ENCODE measurements at places on chromosomes 5 and 9.

- no peak for DNase-seq
These were observed 38.4 kb upstream of the RNF130 start for GRCh38 chr5:180109920-180110319.

- DNase-seq: no peak
These were observed 24.3 kb downstream of the CPLX2 start for GRCh38 chr5:175895686-175896102.

DNA sequence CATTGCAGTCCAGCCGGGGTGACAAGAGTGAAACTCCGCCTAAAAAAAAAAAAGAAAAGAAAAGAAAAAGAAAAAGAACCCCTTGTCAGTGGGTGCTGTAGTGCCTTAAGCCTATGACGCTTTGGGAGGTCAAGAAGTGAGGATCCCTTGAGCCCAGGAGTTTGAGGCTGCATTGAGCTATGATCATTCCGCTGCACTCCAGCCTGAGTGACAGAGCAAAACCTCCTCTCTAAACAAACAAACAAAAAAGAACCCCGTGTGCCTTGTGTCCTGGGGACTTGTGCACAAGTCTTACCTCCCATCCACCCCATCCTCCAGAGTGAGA lies 33.5 kb upstream of the STXBP1 start:
- no peak for DNase-seq

DNA sequence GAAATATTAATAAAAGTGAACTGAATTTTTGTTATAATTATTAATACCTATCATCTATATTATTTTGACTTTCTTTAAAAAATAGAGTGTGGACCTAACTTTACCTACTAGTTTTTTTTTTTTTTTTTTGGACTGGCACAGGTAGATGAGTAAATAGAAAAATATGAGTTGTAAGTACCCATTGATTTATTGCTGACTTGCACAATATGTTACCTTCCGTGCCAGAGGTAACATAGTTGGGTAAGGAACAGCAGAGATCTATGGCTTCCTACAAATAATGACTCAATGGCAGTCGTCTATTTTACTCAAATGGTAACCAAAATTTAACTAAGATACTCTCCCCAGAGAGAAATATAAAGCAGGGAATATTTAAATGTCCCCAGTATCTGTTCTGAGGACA lies 1212.8 kb downstream of the PTPRD start:
- no peak for DNase-seq

- no peak for DNase-seq
These were observed 27.4 kb downstream of the PPP2R2B start for GRCh38 chr5:146851133-146851532.

- DNase-seq: no peak
These were observed 64.7 kb upstream of the SPOCK1 start for GRCh38 chr5:137563646-137564397.

- DNase-seq: no peak
These were observed 329.7 kb downstream of the CWC27 start for GRCh38 chr5:65098393-65098792.

GRCh38 chr5:165981671-165982070 lies 2309.8 kb upstream of the WWC1 start:
- no peak for DNase-seq

DNA sequence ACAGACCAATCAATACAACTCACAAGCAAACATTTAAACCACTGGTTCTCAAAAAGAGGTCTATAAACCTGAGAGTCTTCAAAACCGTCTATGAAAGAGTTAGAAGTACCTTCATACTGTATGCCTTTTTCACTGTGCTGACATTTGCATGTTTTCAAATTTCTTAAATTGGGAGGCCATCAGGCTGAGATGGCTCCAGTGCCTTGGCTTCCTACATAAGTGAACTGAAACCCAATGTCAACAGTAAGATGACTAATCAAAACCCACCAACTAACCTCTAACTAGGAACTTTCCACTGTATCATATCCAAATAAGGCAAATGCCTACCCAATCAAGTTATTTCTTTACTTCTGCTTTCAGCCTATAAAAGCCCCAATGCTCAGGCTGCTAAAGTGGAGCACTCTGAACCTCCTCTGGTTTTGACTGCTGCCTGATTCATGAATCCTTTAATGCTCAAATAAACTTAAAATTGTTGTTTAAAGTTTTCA lies 35.1 kb downstream of the FAM13B start:
- DNase-seq: no peak

DNA sequence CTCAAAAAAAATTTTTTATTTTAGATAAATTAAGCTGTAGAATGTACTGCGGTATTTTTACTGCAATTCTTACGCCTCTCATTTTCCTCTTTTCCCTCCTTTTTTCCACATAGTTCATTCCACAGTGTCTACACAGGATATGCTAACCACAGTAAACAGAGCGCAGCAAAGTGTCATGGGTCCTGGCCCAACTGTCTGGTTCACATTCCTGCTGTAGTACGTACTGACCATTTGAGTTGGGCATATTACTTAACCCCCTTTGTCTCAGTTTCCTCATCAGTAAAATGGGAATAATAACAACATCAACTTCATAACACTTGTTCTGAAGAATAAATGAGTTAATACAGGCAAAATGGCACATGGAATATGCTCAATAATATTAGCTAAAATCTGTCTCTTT lies 41.6 kb downstream of the SLC44A1 start:
- no peak for DNase-seq

DNA sequence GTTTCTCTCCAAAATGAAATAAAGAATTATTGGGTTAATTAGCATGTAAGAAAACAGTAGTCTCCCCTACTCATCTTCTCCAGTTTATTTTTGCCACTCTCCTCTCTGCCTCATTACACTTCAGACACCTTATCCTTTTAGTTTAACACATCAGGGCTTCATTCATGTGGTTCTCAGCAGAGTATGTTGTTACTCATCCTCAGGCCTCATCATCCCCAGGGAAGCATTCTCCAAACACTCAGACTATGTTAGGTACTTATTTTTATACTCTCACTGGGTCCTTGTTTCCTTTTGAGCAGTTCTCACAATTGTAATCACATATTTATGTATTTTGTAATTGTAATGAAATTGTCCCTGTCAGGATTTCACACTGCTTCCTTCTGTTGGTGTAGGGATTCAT lies 470.5 kb downstream of the PDE4D start:
- DNase-seq: no peak

DNA sequence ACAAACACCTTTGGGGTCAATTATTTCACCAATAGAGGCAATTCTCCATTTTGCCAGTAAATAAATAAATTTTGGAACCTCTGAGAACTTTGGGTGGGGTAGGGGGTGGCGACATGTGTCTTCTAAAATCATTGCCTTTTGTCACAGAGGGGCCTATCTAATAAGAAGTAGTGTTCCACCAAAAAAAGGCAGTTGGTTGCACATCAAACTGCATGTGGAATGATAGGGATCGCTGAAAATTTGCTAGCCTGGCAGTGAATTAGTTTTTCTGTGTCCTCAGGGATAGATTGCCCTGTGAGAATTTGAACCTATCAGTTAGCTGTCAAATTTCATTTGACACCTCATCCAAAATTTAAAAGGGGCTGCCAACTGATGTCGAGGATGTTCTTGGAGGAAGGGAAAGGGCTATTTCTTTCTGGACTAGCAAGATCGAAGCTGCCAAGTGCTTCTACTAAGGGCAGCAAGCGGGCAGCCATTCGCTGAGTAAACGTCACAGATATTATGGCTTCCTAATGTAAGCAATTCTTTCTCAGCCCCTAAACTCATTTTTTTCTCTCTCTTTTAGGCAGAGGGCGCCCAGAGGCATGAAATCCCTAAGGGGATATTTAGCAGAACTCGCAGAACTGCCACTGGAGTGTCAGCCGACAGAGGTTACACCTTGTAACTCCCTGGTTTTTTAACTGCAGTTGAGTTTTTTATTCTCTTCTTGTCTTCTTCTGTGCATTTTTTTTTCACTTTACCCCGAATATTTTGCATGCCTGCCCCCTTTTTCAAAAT lies 2208.1 kb upstream of the WWC1 start:
- no peak for DNase-seq

- DNase-seq: no peak
These were observed 16.2 kb downstream of the REXO4 start for GRCh38 chr9:133401588-133401987.

DNA sequence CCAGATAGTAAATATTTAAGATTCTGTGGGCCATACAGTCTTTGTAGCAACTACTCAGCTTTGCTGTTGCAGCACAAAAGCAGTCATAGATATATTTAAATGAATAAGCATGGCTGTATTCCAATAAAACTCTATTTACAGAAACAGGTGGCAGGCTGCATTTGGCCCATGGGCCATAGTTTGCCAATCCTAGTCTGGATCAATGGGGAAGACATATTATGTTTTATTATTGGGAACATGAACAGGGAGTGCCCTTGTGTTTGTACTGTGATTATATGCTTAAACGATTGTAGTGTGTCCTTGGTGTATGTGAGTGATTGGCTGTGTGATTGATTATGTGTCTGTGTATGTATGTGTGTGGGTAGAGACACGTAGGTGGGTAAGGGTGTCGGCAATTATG lies 12.0 kb upstream of the CCL27 start:
- no peak for DNase-seq

GRCh38 chr5:100313657-100314056 lies 221.5 kb upstream of the FAM174A start:
- DNase-seq: no peak

DNA sequence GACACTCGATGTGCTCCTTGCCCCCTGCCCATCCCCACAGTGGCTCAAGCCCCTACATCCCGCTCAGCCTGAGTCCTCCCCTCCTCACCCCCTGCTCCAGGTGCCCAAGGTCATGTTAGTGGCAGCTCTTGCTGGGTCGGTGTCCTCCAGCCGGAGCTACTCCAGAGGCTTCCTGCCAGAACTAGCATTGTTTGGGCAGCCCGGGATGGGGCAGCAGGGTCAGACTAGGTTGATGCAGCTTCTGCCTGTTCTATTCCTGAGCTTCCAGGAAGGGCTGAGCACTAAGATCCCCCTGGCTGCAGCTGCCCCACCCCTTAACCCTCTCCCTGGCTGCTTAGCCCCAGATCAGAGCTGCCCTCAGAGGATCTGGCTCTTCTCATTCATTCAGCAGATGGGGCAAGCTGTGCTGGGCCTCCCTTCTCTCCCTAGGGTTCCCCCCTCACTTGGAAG lies 671 bp downstream of the RGS14 start:
- DNase-seq: no peak

DNA sequence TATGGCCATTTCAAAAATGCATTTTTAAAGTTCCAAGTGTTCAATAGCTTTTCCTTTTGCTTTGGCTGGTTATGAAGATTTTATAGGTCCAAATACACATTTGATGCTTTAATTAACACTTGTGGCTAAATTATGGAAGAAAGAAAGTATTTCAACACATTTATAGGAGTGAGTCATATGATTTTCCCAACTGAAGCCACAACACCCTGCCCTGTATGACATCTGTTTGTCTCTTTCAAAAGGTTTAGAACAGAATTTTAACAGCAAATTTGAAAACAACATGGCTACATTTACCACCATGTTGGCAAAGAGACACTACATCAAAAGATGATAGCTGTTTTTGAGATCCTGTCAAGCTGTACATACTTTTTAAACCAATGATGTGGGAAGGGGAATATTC lies 99.4 kb downstream of the TMEM174 start:
- no peak for DNase-seq

DNA sequence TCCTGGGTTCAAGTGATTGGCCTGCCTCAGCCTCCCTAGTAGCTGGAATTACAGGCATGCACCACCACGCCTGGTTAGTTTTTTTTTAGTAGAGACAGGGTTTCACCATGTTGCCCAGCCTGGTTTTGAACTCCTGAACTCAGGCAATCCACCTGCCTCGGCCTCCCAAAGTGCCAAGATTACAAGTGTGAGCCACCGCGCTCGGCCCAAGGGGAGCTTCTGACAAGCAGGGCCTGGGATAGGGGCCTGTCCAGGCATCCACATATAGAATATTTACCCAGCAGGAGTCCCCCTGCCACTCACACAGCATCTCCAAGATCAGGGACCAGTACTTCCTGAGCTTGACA lies 10.1 kb downstream of the IRF1 start:
- DNase-seq: no peak

DNA sequence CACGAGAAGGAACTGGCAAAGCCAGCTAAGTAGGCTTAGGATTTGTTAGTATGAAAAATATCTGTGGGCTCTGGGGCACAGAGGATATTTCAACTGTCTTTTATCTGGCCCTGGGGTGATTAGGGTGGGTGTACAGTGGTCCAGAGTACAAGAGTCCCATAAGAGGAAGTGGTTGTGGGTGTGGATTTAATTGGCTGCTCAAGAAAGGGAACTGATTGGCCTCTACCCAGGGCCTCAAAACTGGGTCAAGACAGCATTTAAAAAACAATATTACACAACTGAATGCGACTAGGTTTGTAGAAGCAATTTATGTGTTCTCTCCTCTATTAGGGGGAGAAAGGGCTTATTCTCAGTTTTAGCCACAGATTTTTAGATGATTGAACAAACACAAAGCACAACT lies 1353.4 kb upstream of the WWC1 start:
- DNase-seq: no peak

DNA sequence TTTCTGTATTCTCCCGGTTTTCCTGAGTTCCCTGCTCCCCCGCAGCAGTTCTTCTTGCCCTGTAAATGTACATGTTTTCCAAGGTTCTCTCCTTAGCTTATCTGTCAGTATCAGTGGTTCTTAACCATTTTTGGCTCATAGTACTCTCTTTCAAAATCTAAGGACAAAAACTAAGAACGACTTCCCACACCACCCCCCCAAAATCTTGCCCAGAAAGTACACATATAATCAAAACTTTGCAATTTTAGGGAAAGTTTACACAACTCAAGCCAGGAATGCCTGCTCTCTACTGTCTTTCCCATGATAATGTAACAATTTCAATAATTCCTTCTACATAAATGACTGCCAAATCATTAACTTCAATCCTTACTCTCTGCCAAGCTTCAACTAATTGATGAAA lies 4.5 kb downstream of the DCAF12 start:
- DNase-seq: no peak

Data from stimulated activated CD4-positive, alpha-beta T cell treated with anti-CD3 and anti-CD28 coated beads, Interleukin-4, amount 100 ng/mL, for 48 hours (primary cell).